ENCODE measurements at places on chromosomes 3 and 15.
A peak's percentile ranks its signal among the peaks of the same experiment; 100 is the strongest.

DNA sequence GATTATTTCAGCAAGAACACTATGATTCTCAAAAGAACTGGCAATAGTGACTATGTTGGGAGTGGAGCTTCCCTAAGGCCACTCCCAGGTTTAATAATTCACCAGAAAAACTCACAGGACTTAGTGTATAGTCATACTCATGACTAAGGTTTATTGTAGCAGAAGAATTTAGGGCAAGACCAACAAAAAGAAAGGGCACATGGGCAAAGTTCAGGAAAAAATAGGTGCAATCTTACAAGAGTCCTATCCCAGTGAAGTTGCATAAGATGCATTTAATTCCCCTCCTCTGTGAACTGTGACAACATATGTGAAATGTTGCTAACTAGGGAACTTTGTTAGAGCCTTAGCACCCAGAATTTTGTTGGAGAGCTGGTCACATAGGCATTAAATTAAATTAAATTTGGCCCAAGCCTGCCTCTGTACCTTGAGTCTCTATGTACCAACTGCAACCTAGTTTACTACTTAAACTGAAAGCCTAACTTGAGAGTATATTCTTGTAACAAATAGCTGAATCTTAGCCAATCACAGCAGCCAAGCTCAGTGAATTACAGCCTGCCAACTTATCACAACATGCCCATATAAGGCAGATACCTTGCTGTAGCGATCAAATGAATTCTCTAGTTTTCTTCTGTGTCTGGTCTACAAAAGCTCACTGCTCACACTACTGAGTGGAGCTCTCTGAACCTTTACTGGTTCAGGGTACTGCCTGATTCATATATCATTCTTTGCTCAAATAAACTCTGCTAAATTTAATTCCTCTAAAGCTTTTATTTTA is 386.2 kb upstream of the ARHGEF26 start:
- no peak for DNase-seq

GRCh38 chr3:32499585-32499984 is 3.1 kb downstream of the CMTM6 start:
- no peak for DNase-seq

GRCh38 chr15:36598529-36599177 is 19.2 kb downstream of the CDIN1 start:
- no peak for DNase-seq

GRCh38 chr3:58336135-58336882 is 3.6 kb downstream of the PXK start:
- no peak for DNase-seq

- no peak for DNase-seq
These were observed 31.0 kb downstream of the P3H2 start for GRCh38 chr3:190089711-190090110.

- DNase-seq, result no peak
These were observed 33.1 kb downstream of the USF3 start for GRCh38 chr3:113663324-113663750.

DNA sequence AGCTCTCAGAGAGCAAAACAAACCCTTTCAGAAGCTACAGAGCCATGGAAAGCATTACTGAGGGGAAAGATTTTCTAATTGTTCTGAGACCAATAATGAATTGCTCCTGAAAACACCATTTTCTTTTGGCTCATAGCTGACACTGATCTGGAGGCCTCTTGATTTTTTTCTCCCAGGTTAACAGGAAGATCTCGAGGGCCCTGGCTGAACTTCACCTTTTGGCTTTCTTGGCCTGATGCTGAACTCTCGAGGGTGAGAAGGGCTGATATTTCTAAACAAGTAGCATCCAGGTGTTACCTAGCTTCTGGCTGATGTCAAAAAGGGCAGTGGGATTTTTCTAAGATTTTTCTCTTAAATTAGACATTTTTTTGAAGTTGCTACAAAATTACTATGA is 19.9 kb upstream of the NFKBIZ start:
- no peak for DNase-seq

DNA sequence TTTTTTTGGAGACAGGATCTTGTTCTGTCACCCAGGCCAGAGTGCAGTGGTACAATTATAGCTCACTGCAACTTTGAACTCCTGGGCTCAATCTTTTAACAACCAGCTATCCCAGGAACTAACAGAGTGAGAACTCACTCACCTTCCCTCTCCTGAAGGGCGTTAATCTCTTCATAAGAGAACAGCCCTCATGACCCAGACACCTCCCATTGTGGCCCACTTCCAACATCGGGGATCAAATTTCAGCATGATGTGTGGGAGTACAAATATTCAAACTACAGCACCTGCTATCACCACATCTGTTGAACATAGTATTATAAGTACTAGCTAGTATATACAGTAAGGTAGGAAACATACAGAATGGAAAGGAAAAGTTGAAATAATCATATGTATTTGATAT is 132.5 kb downstream of the DOCK3 start:
- peak; percentile 11 for DNase-seq

GRCh38 chr3:197372047-197372661 is 73.7 kb upstream of the DLG1 start:
- no peak for DNase-seq
